ENCODE measurements at places on chromosomes 5 and 9.

DNA sequence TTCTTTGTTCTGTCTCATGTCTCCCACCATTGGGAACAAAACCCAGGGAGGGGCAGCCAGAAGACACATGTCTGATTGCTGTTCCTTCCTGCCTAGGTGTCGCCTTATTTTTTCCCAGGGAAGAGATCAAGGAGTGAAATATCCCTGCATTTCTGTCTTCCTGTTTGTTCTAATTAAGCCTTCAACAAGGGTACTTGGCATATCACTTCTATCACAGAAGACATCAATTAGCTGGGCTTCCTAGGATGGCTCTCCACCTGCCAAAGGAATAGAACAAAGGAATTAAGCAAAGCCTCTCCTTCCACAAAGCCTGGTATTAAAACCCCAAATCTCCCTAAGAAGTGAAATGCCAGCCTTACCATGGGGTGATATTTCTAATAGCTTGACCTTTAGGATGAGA, 299.5 kb upstream of the CD180 start:
- DNase-seq: no peak

DNA sequence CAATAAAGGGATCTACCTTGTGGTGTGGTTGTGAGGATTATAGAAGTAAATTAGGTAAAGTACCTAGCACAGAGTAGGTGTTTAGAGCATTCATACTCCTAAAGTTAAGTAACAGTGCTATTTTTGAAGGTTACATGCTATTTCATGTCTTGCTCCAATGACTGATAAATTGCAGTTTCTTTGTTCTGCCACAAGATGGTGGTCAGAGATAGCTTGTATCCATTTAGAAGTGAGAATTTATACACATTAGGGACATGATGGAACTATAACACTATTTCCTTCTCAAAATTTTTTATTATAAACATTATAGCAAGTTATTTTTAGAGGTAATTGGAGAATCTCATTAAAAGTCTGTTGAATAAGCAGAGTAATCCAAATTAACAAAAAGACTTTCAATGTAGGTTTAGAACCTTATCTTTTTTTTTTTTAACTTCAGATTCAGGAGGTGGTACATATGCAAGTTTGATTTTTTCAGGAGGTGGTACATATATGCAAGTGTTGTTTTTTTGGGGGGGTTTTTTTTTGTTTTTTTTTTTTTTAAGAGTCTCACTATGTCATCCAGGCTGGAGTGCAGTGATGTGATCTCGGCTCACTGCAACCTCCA, 17.1 kb downstream of the MTREX start:
- no peak for DNase-seq

DNA sequence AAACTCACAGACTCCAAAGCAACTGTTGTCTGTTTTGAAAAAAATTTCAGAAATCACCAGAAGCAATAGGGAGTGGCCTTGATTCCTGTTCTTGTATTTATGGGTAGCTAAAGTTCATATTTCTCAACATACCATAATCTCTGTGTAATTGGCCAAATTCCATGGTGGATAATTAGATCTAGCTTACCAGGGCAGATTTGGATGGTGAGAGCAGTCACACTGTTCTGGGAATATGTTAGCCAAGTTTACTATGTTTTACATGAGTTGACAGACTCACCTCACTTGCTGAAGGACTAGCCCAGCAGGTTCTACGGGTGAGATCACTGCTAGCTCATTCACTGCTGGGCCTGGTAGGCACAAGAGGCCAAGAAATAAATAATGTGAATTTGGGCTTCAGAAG, 32.7 kb upstream of the CDKN2B start:
- DNase-seq: no peak

DNA sequence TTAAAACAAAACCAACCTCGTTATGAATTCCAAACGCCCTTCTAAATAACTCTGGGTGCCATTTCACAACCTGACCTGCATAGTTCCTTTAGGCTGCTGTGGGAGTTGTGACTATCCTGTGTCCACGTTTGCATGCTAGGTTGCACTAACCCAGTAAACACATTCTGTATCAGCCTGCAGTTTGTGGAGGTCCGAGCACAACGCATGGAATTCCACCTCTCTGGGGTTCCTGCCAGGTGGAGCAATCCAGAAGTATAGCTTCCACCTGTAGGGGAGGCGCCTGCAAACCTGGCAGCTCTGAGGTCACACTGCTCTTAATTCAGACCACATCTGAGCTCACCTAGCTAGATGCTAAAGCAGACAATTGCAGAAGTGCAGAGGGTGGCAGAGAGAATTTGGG, 57.2 kb downstream of the MARCHF3 start:
- no peak for DNase-seq

DNA sequence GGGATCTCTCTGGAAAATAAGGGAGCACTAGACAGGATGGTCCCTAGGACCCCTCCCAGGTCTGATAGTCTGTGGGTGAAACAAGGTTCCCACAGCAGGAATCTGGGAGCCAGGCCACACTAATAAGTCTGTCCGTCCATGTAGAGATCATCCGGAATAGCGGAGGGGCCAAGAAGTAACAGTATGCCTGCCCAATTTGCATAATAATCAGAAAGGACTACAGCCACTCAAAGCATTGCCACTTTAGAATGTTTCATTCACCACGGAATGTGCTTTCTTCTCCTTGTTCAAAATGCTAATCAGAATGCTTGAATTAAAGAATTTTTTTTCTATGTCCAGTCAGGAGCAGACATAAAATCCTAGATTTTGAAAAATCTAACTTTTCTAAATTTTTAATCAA, 254.9 kb downstream of the ACTL7B start:
- DNase-seq: no peak

DNA sequence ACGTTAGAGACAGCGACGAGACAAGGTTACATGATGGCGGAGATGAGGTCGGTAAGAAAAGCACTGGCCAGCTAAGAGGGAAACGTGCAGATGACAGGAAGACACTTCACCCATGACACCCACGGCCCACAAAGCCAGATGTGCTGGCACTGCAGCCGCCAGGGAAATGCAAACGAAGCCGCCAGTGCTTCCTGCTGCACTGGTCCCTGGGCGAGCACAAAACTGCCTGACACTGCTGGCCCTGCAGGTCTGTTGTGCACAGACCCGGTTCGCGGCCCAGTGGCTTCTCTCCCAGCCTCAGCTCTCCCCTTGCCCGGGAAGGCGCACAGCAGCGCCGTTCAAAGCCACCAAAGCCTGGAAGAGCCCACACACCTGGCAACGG, 20.3 kb downstream of the QSOX2 start:
- DNase-seq: no peak

- DNase-seq: no peak
Measured at GRCh38 chr5:57804007-57804444, 321.4 kb upstream of the ACTBL2 start.

GRCh38 chr9:114722081-114722621, 40.2 kb upstream of the TEX48 start:
- no peak for DNase-seq

DNA sequence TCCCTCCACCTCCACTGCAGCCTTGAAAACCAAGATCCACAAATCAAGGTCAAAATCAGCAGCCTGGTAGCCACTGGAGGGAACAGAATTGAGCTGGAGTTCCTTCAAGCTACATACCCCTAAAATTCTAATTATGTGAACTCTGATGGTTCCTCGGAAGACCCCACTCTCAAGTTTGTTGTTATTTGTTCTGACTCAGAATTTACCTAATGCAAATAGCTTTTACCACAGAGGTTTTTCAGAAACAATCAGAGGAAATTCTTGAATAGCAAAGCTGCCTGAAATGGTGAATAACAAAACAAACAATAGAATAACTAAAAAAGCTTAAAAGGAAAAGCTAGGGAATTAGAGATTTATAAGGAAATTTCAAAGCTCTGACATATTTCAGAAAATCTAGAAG, 220.0 kb downstream of the CDH18 start:
- no peak for DNase-seq

All from HuH-7 (cell line).